ENCODE measurements at places on chromosomes 3 and 15.

GRCh38 chr3:192827208-192827607, 90.4 kb downstream of the MB21D2 start:
- no peak for DNase-seq

GRCh38 chr15:38127306-38127771, 125.3 kb upstream of the SPRED1 start:
- no peak for DNase-seq

DNA sequence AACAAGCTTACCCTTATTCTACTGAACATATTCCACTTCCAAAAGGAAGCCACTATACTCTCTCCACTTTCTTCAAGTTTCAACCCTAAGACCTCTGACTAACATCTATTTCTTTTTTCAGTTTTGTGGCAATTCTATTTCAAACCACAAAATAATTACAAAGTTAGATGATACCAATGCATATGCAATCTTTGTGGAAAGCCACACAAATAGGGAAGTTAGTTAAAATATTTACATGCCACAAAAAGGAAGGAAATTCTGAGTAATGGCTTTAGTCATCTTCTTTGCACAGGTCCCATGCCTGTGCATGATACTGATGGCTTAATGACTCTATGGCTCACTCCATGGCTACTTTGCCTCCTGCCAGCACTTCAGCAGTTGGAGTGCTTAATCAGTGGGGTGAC, 57.0 kb upstream of the MCTP2 start:
- no peak for DNase-seq

DNA sequence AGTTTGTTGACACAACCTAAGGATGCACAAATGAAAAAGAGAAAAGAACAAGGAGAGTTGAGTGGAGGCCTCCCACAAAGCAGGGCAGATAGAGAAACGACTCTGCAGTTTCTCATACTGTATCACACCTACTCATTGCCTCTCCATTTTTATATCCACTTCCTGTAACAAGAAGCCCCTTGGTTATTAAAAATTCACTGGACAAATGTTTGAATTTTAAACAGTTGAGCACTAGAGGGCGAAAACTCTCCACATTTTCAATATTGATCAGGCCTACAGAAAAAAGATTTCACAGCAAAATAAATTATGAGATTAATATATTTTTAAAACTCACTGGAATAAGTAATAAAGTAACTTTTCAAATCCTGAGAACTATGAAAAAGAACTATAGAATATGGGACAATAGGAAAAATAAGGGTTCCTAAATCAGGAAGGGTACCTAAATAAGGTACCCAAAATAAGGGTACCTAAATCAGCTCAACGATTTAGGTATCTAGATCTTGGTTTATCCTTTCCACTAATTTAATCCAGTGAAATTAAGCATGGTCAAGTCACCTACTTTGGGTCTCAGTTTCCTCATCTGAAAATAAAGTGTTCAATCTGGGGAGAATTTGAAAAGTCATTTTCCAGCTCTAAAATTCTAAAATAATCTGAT, 47.0 kb upstream of the PPIB start:
- DNase-seq: peak; percentile 20

DNA sequence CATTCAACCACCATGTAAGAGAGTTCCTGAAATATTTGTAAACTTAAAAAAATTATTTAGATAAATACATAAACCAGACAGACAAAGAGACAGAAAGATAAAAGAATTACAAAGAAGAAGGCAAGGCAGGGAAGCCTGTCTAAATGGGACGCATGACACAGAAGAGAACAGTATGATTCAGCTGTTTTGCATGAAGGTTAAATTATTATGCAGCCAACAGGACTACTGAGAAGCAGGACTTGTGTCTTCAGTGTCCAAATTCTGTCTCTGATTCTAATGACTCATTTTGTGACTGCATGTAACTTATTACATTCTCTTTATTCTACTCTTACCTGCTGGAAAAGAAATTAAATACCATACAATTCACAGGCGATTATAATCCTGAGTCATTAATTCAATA, 340.4 kb upstream of the KCNMB2 start:
- no peak for DNase-seq

DNA sequence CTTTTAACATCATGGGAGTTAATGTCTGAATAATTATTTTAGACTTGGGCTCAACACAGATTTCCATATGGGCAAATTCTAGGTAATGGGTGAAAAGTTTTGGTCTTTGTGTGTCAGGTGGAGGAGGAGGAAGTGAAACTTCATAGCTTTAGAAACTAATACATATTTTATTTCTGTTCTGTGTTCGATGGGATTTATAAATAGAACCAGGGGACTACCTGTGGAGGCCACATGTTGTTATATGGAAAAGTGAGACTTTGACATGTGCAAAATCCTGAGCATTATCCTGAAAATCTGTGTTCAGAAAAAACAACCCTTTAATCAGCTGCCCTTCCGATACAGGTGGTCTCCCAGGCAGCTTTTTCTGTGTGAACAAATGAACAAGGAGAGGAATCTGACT, 209.5 kb downstream of the SOX2 start:
- DNase-seq: no peak

DNA sequence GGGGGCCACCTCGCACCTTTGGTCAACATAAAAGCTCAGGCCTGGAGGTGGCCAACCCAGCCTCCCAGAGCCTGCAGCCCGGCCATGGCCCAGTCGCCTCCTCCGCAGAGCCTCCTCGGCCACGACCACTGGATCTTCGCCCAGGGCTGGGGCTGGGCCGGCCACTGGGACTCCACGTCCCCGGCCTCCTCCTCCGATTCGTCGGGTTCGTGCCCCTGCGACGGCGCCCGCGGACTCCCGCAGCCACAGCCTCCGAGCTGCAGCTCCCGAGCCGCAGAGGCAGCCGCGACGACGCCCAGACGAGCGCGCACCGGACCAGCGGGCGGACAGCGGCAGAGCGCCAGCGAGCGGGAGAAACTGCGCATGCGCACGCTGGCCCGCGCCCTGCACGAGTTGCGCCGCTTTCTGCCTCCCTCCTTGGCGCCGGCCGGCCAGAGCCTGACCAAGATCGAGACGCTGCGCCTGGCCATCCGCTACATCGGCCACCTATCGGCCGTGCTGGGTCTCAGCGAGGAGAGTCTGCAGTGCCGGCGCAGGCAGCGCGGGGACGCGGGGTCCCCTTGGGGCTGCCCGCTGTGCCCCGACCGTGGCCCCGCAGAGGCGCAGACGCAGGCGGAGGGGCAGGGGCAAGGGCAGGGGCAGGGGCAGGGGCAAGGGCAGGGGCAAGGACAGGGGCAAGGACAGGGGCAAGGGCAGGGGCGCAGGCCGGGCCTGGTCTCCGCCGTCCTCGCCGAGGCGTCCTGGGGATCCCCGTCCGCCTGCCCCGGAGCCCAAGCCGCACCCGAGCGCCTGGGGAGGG, at the start of gene MESP2:
MESP2 (plus strand) TSS at position 59 of the 799 bp plus-strand sequence; CDS start at position 85, 26 bp downstream.
- DNase-seq: peak; percentile 71

- no peak for DNase-seq
Measured at GRCh38 chr3:5301651-5302297, 114.3 kb downstream of the EDEM1 start.

GRCh38 chr15:63414474-63415120, 33.0 kb upstream of the CA12 start:
- DNase-seq: no peak

DNA sequence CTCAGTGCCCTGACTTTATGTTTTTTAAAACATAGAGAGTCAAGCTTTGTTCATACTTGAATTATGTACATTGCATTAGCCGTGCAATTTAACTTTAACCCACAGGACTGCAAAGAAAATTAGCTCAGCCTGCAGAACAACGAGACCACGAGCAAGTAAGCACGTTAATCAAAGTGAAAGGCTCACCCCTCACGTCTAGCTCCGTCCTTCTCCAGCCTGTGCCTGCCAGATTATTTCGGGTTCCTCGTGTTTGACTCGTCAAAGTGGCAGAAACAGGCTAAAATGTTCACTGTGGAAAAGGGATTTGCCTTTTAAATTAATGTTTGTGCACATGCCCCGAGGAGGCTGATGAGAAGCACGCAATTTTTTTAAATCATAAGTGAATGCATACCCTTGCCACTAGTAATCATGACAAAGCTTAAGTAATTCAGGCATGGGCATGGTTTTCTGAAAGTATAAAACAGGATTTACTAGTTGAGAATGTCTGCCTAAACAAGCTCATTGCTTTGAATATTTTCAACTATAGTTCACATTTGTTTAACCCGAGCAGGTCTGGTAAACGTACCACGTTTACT, 15.3 kb downstream of the ZBTB38 start:
- DNase-seq: no peak

- no peak for DNase-seq
Measured at GRCh38 chr15:76251717-76252116, 59.6 kb downstream of the ETFA start.

- DNase-seq: peak; percentile 17
Measured at GRCh38 chr15:36501063-36501678, 78.3 kb upstream of the CDIN1 start.
